ENCODE measurements at places on chromosomes 13 and 19.

DNA sequence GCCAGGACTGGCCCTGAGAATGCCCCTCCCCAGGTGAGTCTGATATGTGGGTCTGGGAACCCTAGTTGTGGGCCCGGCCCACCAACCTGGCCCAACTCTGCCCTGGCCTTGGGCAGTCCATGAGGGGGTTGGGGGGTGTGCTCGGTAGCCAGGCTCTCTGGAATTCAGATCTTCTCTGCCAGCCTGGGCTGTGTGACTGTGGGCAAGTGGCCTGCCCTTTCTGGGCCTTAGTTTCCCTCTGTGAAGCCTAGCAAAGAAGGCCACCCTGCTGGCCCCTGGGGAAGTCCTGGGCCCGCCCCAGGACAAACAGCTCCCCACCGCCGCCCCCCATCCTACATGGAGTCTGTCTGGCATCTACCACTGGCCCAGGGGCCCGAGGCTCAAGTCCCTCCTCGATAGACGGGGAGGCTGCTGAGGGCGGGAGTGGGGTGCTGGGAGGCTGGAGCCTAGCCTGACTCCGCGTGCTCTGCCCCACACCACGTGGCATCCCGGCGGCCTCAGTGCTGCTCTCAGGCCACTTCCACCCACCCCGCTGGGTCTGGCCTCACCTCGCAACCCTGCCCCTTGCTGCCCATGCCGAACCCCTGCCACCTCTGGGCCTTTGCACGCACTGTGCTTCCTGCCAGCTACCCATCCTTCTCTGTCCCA is 8.3 kb upstream of the TBXA2R start:
- no peak for DNase-seq

- DNase-seq: no peak
Measured at GRCh38 chr13:81446441-81446840, 1105.5 kb upstream of the SPRY2 start.

GRCh38 chr13:113996081-113996911 is 22.4 kb upstream of the C13orf46 start:
- DNase-seq: no peak

DNA sequence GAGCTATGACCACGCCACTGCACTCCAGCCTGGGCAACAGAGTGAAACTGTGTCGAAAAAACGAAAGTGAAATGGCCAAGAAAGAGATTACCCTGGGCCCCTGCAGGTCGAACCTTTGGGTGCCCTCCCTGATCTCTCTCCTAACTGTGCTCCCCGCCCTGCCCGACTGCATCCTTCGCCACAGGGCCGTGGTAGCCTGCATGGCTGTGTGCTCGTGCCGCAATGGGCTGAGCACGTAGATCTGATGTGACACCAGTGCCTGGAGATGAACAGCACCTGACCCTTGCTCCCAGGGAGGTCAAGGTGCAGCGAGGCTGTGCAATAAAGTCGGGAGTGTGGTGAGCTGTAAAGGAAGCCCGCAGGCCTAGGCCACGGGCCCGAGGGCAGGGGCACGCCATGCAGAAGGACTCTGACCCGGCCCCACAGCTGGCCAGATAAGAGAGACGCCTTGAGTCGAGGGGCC is 60.2 kb downstream of the PEX11G start:
- DNase-seq: no peak

All from liver (tissue), 10 donors.